ENCODE measurements at places on chromosomes 2 and 18.
A peak's percentile ranks its signal among the peaks of the same experiment; 100 is the strongest.

DNA sequence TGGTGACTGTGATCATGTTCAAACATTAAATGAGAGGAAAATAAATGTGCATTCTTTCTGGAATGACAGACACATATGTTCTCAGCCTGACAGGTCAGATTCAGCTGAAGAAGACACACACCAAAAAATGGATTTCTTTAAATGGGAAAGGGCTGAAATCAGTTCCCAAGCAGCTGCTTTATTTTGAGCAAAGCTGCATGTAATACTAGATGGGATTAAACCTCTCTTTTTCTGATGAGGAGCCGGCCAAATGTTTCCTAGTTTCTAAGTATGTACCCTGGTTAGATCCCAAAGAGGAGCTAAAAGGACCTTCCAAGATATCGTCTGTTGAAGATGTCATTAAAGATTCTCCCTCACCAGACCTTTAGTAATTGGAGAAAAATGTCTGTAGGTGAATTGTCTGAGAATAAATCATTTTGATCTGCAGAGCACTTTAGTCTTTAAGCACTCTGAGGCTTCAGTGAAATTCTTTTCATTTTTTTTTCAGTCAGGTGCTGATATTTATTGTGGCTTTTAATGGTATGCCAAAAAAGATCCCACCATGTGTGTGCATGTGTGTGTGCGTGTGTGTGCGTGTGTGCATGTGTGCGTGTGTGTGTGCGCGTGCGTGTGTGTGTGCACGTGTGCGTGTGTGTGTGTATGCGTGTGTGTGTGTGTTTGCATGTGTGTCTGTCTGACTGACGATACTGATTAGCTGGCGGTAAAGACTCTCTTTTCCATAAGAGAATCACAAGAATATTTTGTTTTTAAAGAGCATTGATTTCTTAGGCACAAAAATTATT, 175.8 kb downstream of the IRS1 start:
- DNase-seq: no peak

- no peak for DNase-seq
Measured at GRCh38 chr2:151025816-151026215, 235.8 kb downstream of the RBM43 start.

DNA sequence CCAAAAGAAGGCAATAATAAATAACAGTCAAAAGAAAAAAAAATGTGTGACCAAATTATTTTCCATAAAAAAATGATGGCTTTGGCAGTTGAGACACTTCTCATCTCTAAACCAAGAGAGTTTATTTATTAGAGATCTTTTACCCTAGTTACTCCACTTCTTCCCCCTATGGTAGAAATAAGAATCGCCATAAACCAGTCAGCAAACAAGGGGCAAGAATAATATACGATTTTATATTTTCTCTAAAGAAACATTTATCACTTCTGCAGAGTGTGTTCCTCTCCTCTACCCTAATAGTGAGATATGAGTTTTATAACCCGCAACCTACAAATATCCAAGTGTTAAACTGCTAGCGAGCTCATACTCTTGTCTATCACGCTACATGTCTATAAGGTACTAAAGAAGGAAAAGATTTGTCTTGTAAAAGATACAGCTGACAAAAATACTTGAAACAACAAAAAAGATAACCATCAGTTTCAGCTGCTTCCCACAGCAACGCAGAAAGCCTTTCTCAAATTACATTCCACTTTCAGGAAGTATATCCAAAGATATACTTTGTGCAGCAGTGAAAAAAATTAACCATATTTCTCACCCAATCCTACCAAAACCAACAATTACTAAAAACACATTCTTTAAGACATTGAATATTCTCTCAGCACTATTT, 2.3 kb downstream of the RNF103 start:
- no peak for DNase-seq

DNA sequence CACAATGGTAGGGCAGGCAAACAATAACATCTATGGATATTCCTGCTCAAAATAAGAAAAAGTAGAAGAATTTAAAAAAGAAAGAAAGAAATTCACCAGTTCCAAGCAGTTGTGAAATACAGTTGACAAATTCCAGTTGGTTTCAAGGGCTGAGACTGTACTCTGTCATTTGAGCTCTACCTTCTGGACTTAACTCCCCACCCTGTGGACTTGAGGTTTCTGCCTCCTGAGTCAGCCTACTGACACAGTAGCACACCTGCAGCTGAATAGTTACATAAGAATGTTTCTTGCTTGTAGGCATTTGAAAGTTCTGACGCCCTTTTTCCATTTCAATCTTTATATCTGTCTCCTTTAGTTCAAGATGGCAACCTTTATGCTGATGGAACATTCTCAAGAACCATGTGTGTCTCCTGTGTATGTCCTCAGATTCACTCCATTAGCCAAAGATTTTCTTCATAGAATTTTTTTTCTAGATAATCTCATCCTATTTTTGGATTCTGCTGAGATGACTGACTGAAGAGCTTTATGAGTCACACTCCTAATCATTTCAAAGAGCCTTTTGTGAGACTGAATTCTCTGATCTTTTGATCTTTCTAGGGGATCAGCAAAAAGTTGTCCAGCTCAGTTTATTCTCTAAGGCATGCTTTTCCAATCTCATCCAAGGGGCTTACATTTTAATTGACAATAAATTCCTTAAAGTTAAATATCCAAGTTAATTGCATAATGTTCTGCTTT, 19.1 kb downstream of the NETO1 start:
- no peak for DNase-seq

DNA sequence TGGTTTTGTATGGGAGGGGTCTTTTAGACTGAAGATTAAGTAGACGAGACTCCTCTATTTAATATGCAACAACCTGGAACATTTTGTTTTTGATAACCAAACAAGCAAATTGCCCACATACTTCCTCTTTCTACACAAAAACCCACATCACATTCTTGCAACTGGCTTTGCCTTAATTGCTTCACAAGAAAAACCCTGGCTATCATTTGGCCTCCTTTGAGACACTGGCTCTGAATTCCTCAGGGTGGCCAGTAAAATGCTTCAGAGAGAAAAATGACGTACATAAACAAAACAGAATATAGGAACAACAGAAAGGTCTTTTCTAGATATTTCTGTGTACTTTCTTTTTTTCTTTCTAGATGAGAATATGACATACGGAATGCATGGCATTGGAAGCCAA, 103.0 kb downstream of the TRIB2 start:
- DNase-seq: peak; percentile 36
